ENCODE measurements at places on chromosomes 5 and 9.
A peak's percentile ranks its signal among the peaks of the same experiment; 100 is the strongest.

GRCh38 chr9:28938981-28939380, 1365.7 kb upstream of the C9orf72 start:
- no peak for DNase-seq

- DNase-seq = no peak
Measured at GRCh38 chr9:83284746-83285145, 221.8 kb upstream of the RASEF start.

DNA sequence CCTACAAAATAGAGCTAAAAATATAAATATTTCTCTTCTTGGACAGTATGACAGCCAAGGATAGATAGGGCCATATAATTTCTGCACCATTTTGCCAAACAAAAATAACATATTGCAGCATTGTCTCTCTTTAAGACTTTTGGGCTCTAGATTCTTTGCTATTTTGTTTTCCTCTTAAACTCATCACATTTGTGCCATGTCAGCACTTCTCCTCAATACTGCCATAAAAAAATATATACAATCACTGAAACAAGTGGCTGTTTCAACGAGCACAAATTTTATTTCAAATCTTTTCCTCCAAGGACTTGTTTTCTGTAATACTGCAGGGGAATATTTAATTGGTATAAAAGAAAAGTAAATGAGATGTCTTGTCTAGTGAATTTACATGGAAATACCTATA, 1570.0 kb upstream of the NUDT12 start:
- no peak for DNase-seq

DNA sequence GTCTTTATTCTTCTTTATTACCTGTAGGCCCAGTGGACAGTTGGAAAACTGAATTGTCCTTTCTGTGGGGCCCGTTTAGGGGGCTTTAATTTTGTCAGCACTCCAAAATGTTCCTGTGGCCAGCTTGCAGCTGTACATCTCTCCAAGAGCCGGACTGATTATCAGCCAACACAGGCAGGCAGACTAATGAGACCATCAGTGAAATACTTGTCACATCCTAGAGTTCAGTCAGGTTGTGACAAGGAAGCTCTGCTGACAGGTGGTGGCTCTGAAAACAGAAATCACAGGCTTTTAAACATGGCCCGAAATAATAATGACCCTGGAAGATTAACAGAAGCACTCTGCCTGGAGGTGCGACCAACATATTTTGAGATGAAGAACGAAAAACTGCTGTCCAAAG, 47.9 kb downstream of the RNF180 start:
- no peak for DNase-seq

- DNase-seq = peak; percentile 53
Measured at GRCh38 chr9:125428060-125428901, 166.7 kb downstream of the GAPVD1 start.

GRCh38 chr5:5481206-5481605, 58.7 kb downstream of the ICE1 start:
- DNase-seq = no peak

DNA sequence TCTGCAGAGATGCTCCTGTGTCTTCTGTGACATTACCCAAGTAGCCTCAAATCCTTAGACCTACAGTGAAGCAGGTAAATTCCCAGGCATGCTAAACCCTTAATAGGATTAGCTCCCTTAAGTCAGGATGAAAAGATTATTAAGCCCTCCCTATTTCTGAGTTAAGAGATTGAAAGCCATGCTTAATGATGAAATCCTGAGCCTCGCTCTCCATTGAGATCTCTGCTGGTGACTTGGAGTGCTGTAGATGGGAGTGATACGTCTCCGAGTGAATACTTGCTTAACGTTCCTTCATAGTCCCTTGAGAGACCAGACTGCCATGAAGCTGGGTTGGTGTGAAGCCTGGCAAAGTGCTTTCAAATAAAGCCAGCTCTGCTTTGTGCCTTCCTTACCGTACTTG, 34.2 kb downstream of the AOPEP start:
- no peak for DNase-seq

GRCh38 chr9:81719972-81720371, 30.6 kb upstream of the TLE1 start:
- no peak for DNase-seq

- no peak for DNase-seq
Measured at GRCh38 chr5:169873642-169874041, 106.7 kb downstream of the INSYN2B start.

DNA sequence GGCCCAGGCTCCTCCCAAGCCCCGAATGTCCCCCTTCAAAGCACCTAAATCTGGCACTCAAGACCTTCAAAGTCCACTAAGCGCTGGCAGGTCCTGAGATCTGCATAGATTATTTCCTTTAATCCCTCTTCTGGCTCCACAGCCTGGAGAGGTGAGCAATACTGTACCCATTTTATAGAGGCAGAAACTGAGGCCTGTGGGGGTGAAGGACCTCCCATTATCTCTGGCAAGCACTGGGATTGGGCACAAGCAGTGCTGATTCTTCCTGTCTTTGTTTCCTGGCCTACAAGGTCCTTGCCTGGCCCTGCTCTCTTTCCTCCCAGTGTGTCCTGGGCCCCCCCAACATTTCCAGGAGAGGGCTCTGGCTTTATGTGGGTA, 252.3 kb downstream of the PBX3 start:
- DNase-seq = no peak

- peak; percentile 61 for DNase-seq
Measured at GRCh38 chr9:125659954-125660353, 47.1 kb downstream of the MAPKAP1 start.

GRCh38 chr9:76452839-76453238, 6.1 kb upstream of the GCNT1 start:
- DNase-seq = no peak

GRCh38 chr9:91273853-91274552, 87.7 kb downstream of the AUH start:
- peak; percentile 51 for DNase-seq

DNA sequence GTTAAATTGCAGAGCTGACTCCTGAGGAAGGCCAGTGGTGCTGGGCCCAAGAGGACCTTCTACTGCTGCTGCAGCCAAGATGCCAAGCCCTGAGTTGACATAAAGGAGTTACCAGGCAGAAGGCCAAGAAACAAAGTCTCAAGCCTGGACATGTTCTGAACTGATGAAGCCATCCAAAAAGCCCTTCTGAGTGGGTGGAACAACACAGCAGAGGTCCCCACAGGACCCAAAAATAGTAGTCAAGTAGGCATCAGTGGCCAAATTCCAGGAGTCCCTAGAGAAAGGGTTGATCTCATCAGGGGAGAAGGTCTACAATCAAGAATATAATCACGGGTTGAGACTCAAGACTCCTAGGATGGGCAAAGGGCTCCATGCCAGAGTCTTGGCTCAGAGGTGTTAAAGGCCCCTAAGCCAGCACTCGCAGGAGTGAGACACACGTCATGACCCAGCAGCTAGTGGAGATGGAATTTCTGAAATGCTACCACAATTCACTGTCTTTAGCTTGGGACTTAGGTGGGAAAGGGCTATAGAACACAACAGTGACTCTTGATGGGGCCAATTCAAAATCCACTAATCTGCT, 119.7 kb downstream of the FANCC start:
- DNase-seq = no peak

DNA sequence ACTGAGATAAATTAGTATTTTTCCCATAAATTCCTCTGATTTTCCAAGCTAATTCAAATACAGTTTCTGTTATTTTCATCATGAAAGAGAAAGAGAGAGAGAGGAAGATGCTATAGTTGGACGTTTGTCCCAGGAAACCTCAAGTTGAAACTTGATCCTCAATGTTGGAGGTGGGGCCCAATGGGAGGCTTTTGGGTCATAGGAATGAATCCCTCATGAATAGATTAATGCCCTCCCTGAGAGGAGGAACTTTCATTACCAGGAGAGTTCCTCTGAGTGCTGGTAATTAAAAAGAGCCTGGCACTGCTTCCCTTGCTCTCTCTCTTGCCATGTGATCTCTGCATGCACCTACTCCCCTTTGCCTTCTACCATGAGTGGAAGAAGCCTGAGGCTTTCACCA, 189.9 kb upstream of the SMC2 start:
- DNase-seq = no peak

DNA sequence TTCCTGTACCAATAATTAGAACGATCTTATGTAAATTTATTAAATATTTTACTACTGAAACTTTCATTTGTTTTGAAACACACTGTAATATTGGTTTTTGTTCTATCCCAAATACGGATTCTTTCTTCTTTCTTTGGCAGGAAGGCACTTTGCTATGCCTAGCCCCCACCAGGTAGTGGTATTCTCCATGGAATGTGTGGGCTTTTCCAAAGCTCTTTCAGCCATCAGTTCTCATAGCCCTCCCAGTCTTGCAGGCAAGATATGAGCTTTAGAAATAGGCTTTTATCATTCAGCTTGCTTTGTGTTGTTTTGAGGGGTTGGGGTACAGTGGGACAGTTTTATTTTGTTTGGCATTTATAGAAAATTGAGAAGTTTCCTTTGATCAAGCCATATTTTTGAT, 107.5 kb downstream of the DMXL1 start:
- DNase-seq = no peak

DNA sequence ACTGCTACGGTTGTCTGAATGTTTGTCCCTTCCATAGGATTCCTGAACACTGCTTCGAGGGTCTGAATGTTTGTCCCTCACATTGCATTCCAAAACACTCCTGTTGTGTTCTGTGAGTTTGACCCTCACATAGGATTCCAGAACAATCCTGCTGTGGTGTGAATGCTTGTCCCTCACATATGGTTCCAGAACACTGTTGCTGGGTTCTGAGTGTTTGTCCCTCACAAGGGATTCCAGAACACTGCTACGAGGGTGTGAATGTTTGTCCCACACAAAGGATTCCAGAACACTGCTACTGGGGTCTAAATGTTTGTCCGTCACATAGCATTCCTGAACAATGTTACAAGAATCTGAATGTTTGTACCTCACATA, 201.2 kb downstream of the FOXD4L6 start:
- no peak for DNase-seq

DNA sequence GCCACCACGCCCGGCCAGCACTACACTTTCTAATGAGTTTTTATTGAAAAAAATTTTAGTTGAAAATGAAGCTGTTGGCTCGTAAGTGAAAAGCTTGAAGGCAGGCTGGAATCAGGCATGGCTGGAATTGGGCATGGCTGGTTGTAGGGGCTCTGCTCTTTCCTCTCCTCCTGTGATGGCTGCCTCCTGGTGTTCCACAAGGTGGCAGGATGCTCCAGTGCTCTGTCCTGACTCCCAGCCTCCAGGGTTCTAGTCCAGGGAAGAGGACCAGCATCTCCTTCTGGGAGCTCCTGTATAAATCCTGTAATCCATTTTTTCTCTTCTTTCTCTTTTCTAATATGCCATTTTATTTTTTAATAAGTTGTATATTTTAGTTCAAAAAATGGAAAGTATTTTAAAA, 57.2 kb upstream of the DHFR start:
- no peak for DNase-seq

DNA sequence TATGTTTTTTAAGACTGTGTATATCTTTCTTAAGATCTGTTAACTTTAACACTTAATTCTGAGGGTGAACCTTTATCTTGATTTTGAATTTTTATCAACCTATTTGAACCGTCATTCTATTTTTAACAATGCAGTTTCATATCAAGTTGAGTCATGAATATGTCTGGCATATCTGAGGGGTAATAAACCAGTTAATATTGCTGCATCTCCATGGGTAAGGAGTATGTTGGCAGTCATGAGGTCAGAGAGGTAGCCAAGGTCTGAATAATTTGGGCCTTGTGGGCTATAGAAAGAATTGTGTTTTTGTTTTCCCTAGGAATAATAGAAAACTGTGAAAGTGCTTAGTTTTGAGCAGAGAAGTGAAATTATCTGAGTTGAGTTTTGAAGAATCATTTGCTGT, 419.0 kb downstream of the PLK2 start:
- DNase-seq = no peak

- no peak for DNase-seq
Measured at GRCh38 chr9:110036286-110036685, 171.7 kb downstream of the C9orf152 start.

DNA sequence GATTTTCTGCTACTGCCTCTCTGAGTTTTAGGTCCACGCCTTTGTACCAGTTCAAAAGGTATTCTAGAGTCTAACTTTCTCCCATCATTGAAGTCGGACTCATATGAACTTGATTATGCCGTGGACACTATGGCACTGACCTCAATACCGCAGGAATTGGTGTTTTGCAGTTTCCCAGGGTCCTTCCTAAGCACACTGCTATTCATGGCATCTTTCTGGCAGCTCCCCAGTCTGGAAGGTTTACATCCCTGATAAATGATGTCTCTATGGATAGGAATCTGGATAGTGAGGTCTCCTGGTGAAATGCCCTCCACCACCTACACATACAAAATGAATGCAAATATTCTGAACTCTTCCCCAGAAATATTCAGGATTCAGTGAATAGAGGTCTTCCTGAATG, 422.2 kb downstream of the CTNND2 start:
- DNase-seq = no peak

DNA sequence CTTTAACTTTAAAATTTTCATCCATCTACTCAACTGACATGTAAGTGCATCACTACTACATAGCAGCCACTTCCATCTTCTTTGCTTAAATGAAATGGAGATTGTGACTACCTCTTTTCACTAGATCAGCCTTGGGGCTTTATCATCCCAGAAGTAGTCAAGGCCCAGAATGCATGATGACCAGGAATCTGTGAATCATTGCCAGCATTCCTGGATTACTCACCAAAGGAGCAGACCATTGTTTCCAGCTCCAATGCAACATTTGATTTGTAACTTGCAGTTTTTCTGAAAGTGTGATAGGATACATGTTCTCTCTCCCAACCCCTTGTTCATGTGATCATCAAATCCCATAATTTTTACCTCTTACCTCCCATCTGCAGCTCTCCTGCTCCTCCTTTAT, 65.1 kb downstream of the PLPPR1 start:
- no peak for DNase-seq

- DNase-seq = no peak
Measured at GRCh38 chr5:135875567-135875966, 20.1 kb downstream of the IL9 start.

DNA sequence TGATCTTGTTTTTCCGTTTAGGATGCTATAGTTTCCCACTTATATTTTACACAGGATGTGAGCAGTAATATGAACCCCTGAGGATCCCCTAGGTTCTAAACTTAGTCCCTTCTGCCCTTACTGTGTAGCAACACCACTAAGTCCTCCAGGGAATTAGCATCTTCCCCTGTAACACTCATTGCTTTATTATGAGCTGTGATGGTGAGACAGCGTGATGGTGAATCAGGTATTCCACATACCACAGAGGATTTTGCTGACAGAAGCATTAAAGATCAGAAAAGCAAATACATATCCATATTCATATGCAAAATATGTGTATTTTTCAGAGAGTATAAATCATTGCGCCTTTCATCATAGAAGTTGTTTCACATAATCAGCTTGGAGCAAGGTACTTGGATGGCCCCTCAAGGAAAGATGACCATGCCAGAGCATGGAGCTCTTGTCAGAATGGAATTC, 317.0 kb downstream of the ICE1 start:
- DNase-seq = no peak

DNA sequence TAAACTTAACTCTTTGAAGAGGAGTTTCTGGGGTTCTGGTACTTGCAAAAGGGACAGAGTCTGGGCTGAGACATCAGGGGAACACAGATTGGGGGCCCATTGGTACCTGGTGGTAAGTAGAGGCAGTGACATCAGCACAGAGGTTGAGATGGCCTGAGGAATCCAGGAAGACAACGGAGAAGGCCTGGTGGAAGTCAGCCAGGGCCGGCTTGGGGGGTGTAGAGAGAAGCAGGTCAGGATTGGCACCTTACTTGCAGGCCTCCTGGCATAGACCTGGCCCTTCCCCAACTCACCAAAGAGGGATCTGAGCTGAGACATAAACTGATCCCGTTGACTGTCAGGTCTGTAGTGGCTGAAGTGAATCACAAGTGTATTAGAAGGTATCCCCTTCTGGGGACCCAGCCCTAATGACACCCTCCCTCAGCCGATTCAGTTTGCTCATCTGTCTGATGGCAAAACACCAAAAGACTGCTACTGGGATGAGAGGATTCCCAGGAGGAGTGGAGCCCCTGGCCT, 5.5 kb downstream of the NOL6 start:
- DNase-seq = no peak

All from activated CD4-positive, alpha-beta T cell treated with anti-CD3 and anti-CD28 coated beads, Interleukin-2, Interleukin-6, amounts not matched to agents 100 ng/mL and 50 ng/mL, durations not matched to agents 16 hours and 8 hours (primary cell).